ENCODE measurements at places on chromosomes 16 and 17.

DNA sequence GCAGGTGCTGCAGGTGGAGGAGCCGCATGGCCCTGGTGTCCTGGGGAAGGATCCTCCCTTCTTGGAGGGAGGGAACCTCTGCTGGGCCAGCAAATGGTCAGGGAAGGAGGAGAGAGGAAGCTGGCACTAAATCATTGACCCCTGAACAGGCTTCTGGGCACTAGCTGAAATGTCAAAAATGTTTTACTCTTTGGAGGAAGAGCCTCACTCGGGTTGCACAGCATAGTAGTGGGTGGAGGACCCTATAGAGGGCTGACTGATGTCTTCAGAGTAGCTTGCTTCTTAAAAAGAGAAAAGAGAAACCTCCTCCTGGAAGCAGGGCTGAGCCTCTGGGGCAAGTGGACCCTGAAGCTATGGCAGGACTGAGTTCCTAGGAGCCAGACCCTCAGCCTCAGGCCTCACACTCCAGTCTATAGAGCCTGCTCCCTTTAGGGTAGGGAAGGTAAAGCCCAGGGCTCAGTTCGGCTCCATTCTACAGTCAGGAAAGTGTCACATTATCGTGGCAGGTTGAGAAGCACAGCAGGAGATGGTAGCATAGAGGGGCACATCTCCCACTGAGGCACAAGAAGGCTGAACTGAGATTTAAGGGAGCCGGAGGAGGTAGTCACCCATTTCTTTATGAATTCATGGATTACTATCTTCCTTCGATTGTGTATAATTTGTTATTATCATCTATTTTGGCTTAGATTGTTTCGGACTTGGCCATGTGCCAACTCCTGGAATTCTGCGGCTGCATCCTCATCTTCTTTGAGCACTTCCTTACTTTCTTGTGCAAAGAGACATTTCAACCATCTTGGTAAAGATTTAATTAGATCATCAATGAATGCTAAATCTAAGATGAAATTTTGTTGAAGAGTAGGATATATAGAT, 7.3 kb upstream of the CUEDC1 start:
- DNase-seq, result peak; percentile 43

GRCh38 chr16:30937692-30938091, 11.2 kb upstream of the ORAI3 start:
- no peak for DNase-seq

DNA sequence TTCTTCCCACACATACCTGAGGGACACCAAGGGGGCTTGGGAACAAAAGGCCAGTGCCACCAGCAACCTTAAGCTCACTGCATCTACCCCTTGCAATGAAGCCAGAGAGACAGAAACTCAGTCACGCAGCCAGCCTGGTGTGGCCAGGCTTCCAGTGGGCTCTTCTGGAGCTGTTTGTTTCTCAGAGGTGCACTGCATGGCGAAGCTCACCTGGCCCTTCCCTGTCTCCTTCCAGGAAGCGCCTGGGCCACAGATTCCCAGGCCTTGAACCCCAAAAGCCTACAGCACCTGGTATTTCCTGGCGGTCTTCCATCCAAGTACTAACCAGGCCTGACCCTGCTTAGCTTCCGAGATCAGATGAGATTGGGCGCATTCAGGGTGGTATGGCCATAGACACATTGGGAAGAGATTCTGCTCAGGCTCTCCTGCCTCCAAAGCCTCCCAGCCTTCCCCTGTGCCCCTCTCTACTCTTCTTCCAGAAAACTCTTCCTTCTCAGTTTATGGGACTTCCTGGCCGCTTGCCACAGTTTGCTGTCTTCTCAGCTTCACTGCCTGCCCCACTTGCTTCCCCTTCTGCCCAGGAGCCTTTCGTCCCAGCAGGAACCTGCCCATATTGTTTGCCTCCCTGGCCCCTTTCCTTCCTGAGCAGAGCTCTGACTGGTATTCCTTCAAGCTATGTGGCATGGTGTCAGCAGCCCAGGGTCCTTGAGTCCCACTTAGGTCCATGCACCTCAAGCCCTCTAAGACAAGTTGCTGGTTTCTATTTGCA, 1.6 kb downstream of the CISD3 start:
- DNase-seq, result no peak

- no peak for DNase-seq
These were observed 31.8 kb downstream of the PRMT7 start for GRCh38 chr16:68342620-68343019.

- no peak for DNase-seq
These were observed 2.1 kb downstream of the MFAP4 start for GRCh38 chr17:19384723-19385391.

DNA sequence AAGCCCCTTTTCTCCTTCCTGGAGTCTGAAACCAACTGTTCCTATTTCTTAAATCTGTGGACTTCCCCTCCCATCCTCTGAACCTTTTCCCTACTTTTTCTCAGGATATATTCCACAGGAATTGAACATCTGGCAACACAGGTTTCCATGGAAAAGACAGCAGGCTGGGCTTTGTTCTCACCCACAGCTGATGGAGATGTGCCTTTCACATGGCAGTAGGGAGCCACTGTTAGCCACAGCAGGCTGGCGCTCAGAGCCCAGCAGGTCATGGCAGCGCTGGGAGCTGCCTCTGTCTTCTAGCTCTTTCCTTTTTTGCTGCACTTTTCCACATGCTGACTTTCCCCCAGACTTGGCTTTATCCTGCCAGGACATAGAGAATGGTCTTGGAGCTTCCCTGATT, 116.4 kb upstream of the NLRP1 start:
- DNase-seq, result no peak

GRCh38 chr17:39636587-39636926, 387 bp upstream of the STARD3 start:
- no peak for DNase-seq

GRCh38 chr16:55871411-55872038, 3.6 kb downstream of the CES5A start:
- DNase-seq, result no peak

DNA sequence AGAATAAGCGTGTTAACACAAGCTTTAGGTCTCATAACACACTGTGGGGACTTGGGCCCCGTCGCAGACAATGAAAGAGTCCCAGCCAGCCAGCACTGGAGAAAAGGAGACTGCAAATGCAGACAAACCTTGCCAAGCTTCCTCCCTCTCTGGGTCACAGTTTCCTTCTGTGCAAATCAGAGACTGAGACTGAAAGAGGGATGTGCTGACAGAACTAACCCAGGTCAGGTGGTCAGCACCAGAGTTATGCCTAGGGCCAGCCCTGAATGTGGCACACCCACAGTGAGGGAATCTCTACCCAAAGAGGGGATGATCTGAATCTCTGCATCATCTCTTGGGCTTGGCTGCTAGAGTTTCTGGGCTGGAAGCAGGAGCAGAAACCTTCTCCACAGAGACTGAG, 282.3 kb upstream of the CCL2 start:
- no peak for DNase-seq

DNA sequence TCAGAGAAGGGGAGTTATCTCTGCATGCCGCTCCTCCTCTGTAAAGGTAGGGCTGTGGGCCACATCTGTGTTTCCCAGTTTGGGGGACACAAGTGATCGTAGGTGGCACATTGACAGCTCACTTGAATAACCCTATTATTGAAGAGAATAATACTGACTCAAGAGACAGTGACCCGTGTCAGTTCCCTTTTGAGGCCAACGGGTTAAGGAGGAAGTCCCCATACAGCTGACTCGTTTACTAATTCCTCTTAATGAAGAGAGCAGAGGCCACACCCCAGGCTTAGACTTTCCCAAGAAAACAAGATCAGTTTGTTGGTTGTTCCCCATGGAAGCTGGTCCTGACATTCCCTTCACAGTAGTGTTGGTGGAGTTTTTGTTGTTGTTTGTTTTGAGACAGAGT, 33.0 kb downstream of the IL4R start:
- DNase-seq, result no peak

DNA sequence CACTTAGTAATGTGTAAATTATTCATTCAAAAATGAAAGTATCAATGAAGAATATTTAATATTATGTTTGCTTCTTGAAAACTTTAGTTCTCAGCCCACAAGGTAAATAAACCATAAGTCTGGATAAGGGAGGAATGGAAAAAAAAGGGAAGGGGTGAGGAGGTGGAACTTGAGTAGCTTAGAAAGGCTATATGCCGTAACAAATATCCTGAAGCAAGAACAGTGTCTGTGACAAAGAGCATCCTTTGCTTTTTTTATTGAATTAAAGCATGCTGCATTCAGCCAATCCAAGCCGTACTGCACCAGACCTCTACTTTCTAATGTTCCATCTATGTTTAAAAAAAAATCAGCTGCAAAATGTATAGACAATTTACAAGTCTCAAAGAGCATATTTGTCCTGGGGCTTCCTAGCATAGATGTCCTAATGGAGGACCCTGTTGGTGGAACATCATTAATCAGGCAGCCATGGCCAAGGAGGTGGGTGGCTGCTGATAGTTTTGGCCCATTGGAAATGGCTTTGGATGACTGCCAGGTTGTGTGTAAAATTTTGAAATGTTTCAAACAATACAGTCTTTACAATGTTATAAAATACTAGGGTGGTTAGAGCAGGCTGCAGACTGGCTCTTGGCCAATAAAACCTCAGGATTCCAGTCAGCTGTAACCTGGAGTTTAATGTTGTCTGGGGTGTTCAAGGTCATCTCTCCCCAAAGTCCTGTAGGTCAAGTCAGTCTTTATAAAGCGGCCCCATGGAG, 895.8 kb upstream of the SOX9 start:
- no peak for DNase-seq

- DNase-seq, result no peak
These were observed 242.3 kb upstream of the TBX2 start for GRCh38 chr17:61157246-61157886.

DNA sequence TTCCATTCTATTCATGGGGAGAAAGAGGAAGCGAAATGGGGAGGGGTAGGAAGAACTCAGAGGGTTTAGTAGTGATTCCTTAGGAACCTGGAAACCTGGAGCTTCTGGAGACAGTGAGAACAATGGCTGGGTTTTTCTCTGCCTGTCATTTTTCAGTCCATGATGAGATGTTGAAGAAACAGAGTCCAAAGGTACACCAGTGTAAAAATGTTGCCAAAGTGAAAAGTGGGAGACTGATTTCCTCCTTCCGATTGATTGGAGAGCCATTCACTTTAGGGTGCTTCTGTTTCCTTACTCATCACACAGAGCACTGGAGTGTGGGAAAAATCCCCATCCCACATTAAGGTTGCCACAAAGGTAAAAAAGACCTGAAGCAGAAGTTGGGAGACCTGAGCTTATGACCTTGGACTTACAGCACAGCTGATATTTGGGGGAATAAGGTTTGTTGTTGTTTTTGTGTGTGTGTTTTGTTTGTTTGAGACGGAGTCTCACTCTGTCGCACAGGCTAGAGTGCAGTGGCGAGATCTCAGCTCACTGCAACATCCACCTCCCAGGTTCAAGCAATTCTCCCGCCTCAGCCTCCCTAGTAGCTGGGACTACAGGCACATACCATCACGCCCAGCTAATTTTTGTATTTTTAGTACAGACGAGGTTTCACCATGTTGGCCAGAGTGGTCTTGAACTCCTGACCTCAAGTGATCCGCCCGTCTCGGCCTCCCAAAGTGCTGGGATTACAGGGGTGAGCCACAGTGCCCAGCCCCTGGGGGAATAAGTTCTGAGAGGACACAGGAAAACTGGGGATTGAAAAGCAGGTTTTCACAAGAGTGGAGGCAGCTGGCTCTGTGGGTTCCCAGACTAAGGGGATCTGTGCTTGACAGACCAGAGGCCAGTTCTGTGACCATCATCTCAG, 1.4 kb upstream of the DHX8 start:
- DNase-seq, result no peak

DNA sequence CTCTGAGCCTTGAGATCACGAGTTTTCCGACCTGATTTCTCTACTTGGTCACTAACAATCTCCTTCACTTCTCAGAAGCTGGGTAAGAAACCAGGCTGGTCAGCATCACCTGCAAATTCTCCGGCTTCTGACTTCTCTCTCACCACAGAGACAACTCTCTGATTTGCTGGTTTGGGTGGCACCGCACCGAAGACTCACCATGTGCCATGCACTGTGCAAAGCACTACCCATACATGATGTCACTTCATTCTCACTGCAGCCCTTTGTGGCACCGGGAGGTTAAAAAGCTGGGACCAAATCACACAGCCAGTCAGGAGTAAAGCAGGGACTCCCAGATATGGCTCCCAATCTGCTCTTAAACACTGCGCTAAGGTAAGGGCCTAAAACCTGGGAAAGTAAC, 647 bp downstream of the VAC14 start:
- DNase-seq, result no peak

GRCh38 chr17:64335486-64335885, 55.2 kb downstream of the PECAM1 start:
- DNase-seq, result no peak

DNA sequence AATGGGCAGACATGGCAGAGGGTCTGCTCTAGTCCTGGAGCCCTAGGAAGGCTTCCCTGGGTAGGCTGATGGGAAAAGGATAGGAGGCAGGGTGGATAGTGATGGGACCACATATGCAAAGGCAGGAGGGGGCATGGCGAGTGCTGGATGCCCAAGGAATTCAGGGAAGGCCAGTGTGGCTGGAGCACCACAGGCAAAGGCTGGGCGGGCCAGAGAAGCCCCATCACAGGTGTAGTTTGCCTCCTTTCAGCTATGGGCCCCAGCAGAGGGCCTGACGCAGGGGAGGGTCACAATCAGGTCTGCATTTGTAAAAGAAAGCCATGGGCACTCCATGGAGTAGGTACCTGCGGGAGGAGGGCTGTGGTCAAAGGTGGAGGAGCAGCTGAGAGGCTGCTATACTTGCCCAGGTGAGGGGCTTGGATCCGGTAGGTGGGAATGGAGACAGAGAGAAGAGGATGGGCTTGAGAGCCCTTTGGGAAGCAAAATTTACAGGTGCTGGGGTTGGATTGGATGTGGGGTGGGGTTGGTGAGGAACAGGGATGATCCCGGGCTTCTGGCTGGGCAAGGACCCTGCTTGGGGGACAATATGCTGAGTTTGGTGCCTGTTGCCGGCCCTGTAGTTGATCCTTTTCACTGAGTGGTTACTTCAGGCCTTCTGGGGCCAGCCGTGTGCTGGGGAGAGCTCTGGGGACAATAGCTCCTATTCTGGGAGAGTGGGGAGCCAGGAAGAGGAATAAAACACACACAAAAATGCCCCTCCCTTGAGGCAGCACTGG, 6.5 kb upstream of the COL1A1 start:
- DNase-seq, result no peak

- DNase-seq, result peak; percentile 80
These were observed 92.8 kb downstream of the IRX3 start for GRCh38 chr16:54193665-54194333.

DNA sequence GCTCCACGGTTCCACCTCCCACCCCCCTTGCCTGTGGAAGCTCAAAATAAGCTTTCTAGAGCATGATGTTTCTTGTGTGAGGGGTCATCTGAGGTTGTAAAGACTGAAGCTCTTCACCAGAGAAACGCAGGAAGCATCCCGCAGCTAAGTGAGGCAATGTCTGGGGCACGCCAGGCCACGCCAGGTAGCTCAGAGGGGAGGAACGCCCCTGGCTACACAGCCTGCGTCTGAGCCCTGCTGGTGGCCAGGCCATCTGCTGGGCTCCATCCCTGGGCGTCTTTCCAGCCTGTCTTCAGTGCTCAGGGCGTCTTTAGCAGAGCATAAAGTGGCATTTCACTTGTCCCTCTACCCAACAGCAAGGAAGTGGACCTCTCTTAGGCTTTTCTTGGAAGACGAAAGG, 15.2 kb downstream of the SOCS3 start:
- no peak for DNase-seq

- no peak for DNase-seq
These were observed 887.8 kb upstream of the SOX9 start for GRCh38 chr17:71232801-71233559.

GRCh38 chr17:2190014-2190413, 113.6 kb downstream of the SMG6 start:
- DNase-seq, result no peak

Measured in type B pancreatic cell (in vitro differentiated cells).